HCEC 1CT (cell line): ENCODE measurements at places on chromosomes 1 and 21.

GRCh38 chr1:10236405-10237156 is 26.2 kb downstream of the KIF1B start:
- no peak for DNase-seq

- no peak for DNase-seq
Measured at GRCh38 chr1:66490816-66491215, 43.1 kb upstream of the SGIP1 start.

DNA sequence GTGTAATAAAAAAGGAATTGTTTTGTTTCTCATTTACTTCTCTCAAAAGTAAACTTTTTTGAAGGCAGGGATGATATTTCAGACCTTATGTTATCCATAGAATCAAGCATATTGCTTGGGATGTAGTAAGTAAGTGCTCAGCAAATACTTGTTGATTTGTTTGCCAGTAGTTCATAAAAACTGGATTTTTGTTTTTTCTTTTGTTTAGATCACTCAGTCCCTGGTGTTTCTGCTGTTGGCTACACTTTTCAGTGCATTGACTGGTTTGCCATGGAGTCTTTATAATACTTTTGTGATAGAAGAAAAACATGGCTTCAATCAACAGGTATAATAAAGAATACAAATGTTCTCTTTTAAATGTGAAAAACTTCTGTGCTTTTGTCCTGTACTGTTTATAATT is 10.2 kb downstream of the ZMPSTE24 start:
- DNase-seq: no peak

GRCh38 chr1:28091043-28091781 is 2.8 kb upstream of the EYA3 start:
- peak; percentile 56 for DNase-seq

GRCh38 chr1:219959540-219960203 is 31.3 kb upstream of the SLC30A10 start:
- no peak for DNase-seq

- DNase-seq: no peak
Measured at GRCh38 chr21:43209575-43210453, 41.0 kb downstream of the CRYAA start.

- DNase-seq: no peak
Measured at GRCh38 chr1:86948212-86948611, 33.8 kb downstream of the HS2ST1 start.

GRCh38 chr1:172935062-172935592 is 115.6 kb downstream of the TNFSF18 start:
- peak; percentile 60 for DNase-seq

DNA sequence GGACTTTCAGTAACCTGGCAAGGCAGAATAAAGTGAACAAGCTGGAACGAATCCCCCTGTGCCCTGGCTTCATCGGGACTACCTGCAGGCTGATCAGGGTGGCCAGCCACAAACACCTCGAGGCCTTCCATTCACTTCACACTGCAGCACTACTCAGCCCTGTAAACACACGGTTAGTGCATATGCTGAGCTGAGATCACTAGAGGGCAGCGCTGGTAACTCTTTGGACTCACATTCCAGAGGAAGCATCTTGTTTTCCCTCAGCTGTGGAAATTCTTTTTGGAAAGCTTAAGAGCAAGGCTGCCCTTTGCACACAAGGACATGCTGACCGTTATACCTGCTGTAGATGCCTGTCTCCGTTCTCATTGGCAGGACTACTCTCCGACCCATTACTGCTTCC is 32.1 kb downstream of the PCSK9 start:
- DNase-seq: peak; percentile 47

GRCh38 chr1:183810121-183810520 is 5.2 kb downstream of the RGL1 start:
- DNase-seq: no peak

DNA sequence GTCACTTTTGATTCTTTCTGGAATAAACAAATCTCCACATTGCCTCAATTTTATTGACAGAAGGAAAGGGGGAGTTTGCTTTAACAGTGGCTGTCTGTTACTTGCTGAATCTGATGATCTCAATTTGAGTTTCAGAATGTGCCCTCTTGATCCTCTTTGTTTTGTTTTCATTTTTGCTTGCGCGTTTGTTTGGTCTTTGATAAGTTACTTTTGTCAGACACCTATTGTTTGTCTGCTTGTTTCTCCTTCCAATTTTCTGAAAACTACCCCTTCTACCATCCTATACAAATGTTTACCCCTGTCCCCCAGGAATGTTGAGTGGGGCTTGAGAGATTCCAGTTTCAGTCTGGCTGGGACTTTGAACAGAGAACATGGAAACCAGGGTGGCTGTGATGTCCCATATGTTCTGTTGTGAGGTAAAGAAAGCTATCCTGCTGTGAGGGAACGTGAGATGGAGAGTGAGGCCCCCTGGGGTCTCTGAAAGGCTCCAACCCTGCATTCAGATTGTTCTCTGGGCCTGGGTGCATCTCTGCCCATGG is 11.8 kb upstream of the XCL2 start:
- no peak for DNase-seq

GRCh38 chr1:38201431-38201830 is 154.8 kb upstream of the POU3F1 start:
- DNase-seq: no peak

DNA sequence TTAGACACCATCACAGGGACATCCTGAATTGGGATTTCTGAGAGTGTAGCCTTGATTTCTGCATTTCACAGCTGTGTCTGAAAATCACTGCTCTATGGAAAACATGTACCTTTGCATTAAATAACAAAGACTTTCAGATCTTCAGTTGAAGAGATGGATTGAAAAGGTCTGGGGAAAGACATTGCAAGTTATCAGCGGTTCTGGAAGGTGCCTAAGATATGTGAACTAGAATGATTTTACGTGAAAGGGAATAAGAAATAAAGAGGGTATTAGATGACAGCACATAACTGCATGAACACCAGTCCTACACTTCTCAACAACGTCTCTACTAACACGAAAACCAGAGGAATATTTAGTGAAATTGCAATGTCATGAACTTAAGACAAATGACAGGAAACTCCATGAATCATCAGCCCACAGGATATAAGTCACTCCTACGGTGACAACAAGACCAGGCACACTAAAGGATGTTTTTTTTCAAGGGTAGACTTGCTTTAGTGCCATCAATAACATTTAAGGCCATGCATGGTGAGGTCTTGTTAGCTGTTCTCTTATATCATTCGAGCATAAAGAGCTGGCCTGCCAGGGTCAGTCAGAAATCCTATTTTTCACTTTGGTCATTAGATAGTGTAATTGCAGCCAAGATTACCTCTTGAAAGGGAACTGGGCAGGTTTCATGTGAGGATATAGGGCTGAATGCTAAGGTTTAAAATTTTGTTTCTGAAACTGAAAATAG is 283.1 kb downstream of the GRIK1 start:
- peak; percentile 80 for DNase-seq

- DNase-seq: no peak
Measured at GRCh38 chr1:153429266-153430165, 13.2 kb downstream of the S100A7A start.

GRCh38 chr1:82927753-82928152 is 1071.2 kb downstream of the TTLL7 start:
- DNase-seq: no peak

GRCh38 chr1:1427106-1427819 is 6.2 kb upstream of the ANKRD65 start:
- no peak for DNase-seq

DNA sequence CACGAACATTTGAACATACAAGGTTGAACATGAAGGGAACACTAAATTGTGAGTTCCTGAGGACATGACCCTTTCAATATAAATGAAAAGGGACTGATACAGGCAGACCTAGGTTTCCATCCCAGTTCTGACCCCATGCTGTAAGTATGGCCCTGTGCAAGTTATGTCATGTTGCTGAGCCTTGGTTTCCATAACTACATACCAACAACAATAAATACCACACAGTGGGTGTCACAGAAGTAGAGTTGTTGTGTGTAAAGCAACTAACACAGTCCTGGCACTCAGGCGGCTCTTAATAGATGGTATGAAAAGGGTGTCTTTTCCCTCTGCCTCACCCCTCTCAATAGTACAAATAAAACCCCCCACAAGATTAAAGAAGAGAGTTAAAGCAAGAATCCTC is 140.8 kb downstream of the LMX1A start:
- DNase-seq: no peak

- peak; percentile 89 for DNase-seq
Measured at GRCh38 chr1:9321480-9321849, 28.8 kb downstream of the SPSB1 start.

DNA sequence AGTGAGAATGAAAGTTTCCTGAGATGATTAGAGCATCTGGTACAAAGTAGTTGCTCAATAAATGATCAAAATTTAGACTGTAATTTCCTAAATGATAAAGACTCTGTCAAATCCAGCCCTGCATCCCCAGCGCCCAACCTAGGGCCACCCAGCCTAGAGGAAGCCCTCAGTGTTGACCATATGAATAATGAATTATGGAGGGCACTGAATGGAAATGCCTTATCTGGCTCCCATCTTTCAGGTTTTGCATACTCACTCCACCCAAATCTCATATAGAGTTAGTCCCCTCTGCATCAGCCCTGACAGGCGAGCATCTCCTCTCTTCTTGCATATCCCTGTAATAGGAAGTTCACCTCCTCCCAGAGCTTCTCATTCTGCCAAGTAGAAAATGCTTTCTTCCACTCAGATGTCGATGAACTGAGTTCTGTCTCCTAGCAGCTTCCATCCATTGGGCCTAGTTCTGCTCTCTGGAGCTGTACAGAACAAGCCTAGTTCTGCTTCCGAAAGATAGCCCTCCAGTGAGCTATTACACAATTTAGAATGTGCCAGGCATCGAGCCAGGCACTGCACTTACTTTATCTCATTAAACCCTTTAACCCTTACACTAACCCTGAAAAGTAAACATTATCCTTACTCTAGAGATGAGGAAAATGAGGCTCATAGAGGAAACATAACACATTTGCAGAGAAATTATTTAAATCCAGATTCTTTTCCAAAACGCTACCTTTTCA is 20.9 kb downstream of the COA7 start:
- no peak for DNase-seq

DNA sequence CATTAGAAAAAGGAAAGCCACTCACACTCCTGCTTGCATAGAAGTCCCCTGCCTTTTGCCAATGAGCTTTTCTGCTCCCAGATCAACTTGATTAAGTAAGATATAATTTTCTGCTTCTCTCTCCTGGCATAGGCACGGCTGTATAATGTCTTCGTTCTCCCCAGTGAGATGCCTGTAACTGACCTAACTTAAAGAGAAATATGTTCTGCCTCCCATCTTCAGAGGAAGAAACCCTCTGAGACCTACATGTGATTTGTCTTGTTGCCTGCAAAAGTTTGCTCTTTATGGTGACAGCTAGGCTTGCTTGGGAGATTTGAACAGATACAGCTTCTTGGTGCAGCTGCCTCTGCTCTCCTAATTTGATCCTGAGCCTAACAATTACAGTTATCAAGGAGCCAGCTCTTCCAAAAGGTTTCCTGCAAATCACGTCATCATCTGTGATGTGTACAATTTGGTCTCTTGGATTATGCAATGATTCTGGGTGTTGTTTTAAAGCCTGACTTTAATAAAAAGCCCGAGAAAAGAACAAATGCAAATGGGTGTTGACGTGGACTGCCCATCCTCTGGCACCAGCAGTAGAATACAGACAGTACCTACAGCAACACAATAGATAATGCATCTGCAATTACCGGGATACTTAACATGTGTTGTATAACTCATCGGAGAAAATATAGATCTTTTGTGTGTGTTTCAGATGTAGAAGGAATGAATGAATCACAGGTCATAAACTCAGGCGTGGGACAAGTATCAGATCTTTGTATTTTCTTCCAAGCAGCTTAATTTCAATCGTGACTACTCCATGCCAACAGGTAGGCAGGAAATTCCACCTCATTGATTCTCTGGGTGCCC is 76.2 kb upstream of the KAZN start:
- no peak for DNase-seq

GRCh38 chr1:151655371-151655770 is 43.5 kb downstream of the SNX27 start:
- no peak for DNase-seq

DNA sequence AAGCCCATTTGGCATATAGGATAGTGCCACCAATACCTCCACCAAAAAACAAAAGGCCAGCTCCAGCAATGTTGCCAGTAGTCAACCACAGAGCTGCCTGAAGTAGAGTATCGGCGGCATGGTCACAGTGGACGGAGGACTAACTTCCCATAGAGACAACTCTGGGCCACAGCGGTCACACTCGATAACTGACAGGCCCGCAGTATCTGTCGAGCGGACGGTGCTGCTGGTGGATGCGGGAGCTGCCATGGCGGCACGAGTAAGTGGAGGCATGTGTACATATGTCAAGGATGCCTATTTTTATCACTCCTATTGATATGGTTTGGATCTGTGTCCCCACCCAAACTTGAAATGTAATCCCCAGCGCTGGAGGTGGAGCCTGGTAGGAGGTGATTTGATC is 4.1 kb downstream of the KRTAP12-1 start:
- no peak for DNase-seq
